ENCODE measurements at places on chromosomes 5 and 9.

GRCh38 chr9:136190237-136190601, 14.7 kb downstream of the LHX3 start:
- DNase-seq, result no peak

GRCh38 chr5:132446621-132447020, 44.0 kb downstream of the IRF1 start:
- no peak for DNase-seq

DNA sequence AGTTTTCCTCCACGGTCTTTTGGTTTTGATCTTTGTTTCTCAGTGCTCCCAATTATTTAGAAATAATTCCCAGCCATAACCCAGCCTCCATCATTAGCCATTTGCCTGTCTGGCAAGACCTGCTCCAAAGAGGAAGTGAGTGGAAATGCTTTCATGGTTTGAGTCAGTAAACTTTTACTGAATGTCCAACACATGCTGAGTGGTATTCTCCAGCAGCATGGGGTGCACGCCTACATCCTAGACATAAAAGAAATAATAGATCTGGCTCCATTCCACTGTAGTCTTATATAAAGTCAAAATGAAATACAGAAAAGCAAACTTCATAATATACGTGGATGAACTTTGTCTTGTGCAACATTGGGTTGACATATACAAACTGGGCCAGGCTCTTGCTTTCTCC, 757.2 kb downstream of the TLE1 start:
- no peak for DNase-seq

DNA sequence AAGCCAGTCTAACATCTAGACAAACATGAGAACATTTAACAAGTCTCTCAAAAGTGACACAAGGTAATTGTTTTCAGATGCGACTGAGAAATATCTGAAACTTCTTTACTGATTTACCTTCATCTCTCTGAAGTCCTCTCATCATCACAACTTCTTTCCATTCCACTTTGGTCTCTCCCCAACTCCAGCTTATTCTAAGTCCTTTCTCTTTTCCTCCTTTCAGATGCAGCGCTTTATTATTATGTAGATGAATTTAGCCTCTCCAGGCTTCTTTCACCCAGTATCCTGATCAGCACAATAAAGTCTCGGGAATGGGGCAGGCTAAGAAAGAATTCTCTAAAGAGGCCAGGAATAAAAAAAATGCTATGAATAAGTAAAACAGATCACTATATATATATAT, 128.0 kb downstream of the KCTD16 start:
- DNase-seq, result no peak

DNA sequence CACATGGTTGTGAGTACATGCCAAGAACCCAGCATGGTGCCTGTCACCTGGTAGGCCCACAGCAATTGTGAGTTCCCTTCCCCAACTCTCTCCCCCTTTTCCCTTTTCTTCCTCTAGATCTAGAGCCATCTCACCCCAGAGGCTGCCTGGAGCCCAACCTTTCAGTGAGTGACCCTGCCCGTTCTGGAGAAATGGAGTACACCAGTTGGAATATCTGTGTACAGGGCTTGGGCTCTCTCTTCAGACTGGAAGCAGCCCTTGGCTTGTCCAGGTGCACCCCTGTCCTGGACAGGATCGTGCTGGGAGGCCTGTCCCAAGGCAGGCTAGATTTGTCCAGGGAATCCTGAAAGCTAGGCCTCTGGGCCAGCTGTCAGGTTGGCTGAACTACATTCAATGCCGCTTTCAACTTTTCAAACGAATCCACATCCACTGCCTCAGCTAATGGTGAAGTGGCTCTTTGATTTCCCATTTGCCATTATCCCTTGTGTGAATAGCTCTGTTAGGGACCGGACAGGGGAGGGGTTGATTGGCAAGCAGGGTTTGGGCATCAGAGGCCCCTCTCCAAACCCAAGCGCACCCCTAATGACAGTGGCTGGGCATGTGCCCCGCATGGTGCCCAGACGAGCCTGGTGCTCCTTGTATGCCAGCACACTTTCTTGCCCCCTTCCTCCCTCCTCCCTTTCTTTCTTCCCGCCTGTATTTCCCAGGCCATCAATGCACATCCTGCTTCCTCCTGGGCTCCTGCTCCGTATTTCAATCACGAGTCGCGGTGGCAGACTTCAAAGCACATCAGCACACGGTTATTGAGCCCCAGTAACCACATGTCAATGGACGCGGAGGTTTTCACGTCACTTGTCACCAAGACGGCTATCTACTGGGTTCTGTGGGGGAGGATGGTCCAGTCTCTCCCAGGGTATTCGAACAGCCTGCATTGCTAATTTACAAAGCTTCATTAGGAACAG, 211.2 kb downstream of the DAB2IP start:
- no peak for DNase-seq

- no peak for DNase-seq
These were observed 90.7 kb downstream of the MEF2C start for GRCh38 chr5:88792144-88792840.

DNA sequence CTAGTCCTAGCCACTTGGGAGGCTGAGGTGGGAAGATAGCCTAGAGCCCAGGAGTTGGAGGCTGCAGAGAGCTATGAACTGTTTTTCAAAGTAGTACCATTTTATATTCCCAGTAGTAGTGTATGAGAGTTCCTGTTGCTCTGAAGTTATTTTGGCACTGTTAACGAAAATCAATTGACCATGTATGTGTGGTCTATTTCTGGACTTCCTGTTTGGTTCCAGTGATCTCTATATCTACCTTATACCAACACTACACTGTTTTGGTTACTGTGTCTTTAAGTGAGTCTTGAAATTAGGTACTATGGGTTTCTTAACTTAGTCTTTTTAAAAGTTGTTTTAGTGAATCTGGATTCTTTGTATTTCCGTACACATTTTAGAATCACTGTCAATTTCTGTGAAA, 13.6 kb downstream of the SLF1 start:
- no peak for DNase-seq

GRCh38 chr5:94807985-94808384, 189.5 kb downstream of the SLF1 start:
- DNase-seq, result peak; percentile 72

- peak; percentile 17 for DNase-seq
These were observed 78.7 kb downstream of the ELAVL2 start for GRCh38 chr9:23747088-23748075.

DNA sequence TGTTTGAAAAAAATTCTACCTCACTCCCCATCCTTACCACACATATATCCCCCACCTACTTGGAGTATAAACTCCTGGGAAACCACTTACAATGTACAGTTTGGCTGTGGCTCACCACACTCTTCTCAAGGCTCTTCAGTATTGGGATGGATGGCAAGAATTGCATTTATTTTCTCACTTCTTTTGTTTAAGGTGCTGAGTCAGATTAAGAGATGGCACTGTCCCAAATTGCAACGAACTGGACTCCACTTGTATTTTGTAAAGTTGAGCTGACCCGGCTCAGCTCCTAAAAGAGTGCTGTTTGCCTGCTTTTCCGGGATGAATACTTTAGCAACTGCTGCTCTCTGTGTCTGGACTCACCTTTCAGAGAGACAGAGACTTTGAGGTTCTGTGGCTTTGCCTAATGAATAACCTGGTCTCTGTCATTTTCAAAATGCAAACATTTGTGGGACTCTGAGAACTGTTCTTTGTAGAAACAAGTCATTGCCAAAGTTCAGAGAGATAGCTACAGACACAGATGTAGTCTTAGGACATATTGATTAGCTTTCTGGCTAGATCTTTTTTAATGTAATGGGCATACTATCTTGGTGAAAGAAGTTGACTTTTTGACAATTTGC, 42.2 kb downstream of the PPP2R2B start:
- DNase-seq, result no peak

- no peak for DNase-seq
These were observed 460.8 kb downstream of the MTRR start for GRCh38 chr5:8329773-8330172.

- no peak for DNase-seq
These were observed 722 bp downstream of the TBC1D9B start for GRCh38 chr5:179906795-179907555.

- no peak for DNase-seq
These were observed 113.3 kb upstream of the LHFPL2 start for GRCh38 chr5:78761840-78762239.

DNA sequence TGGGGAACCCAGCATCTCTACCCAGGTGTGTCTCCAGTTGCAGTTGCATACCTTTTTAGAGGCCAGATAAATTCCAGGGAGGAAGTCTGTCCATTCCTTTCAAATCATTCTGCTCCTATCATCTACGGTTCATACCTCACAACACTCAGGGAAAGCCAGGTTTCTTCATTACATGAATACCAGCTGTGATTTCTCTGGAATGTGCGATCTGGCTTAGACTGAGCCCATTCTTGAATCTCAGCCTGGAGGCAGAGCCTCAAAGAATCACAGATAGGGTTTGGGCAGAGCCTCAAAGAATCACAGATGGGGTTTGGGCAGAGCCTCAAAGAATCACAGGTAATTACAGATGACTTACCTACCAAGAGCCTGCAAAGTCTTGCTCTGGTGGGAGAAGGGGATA, 7.2 kb downstream of the P4HA2 start:
- no peak for DNase-seq

DNA sequence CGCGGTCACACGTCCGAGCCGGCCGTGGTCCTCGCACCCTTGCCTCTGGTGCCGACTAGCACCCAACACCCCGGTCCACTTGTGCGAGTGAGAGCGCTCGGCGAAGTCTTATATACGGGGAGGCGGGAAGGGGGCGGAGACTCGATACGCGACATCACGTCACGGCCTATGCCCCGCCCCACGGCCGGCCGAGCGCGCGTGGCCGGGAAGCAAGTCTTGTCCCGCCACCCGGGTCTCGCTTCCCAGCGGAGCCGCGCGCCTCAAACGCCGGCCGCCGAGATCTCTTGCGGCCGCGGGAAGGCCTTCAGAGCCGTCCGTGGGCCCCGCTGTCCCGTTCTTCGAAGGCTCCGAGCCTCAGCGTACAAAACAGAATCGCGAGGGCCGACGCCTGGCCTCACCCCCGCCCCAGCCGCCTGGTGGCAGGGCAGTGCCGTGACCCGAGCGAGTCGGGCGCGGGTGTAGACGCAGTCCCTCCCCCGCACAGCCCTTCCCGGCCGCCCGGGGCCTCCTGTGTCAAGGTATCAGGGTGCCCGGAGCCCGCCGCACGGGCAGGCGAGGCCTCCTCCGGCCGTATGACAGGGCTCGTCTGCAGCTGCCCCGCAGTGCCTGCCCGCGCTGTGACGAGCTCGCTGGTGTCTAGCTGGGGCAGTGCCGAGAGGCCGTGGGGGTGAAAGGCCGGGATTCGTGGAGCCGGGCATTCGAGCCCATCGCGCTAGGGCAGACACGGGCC, at the start of gene PLK2:
Gene PLK2, minus strand, starts transcription at position 85 of the 730 bp plus-strand sequence. CDS start 127 bp downstream, outside the sequence.
- peak; percentile 71 for DNase-seq

GRCh38 chr9:13186774-13187173, 92.7 kb downstream of the MPDZ start:
- DNase-seq, result no peak

- DNase-seq, result no peak
These were observed 2.2 kb upstream of the NPR3 start for GRCh38 chr5:32708949-32709348.

DNA sequence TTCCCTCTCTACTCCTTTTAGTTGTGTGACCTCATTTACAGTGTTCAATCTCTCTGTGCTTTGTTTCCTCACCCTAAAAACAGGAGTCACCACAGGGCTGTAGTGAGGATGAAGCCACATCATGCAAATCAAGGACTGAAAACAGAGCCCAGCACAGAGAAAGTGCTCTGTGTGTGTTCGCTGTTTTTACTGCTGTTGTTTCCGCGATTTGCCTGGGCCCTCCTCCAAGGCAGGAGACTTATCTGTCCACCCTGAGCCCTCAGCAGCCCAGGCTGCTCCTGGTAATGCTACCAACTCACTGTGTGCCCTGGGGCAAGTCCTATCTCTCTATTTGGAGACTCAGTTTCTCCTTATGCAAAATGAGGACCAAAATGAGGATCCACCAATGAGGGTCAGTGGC, 87.2 kb upstream of the NEURL1B start:
- no peak for DNase-seq

DNA sequence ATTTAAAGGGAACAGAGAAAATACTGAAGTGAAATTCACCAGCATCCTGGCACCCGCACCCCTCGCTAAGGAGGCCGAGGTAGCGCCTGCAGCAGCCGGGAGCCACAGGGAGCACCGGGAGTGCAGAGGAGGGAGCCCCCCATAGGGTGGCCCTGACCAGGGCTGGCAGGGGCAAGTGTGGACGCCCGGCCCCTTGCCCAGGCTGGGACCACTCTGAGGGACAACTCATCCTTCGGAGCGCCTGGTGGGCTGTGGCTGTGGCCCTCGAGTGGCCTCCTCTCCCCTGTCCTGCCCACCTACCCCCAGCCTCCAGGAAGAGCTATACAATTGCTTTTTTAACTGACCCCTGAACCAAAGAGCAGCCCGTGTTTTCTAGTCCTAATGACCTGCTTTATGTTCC, 47.0 kb downstream of the PLEKHG4B start:
- no peak for DNase-seq

- DNase-seq, result no peak
These were observed 267.3 kb downstream of the MLLT3 start for GRCh38 chr9:20355022-20355421.

DNA sequence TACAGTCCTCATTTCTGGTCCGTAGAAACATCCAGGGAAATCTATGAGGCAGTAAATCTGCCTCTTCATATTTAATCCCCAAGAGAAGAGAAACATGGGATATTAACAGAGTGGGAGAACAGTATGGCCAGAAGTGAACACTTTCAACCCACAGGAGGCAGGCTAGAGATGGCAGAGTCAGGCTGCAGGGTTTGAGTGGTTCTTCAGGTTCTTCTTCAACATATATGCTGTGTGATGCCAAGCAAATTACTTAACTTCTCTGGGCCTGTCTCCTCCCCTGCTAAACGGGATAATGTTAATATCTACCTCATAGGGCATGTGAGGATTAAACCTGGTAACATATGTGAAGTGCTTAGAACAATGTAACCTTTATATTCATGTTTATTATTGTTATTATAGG, 321.8 kb downstream of the PSAT1 start:
- no peak for DNase-seq

DNA sequence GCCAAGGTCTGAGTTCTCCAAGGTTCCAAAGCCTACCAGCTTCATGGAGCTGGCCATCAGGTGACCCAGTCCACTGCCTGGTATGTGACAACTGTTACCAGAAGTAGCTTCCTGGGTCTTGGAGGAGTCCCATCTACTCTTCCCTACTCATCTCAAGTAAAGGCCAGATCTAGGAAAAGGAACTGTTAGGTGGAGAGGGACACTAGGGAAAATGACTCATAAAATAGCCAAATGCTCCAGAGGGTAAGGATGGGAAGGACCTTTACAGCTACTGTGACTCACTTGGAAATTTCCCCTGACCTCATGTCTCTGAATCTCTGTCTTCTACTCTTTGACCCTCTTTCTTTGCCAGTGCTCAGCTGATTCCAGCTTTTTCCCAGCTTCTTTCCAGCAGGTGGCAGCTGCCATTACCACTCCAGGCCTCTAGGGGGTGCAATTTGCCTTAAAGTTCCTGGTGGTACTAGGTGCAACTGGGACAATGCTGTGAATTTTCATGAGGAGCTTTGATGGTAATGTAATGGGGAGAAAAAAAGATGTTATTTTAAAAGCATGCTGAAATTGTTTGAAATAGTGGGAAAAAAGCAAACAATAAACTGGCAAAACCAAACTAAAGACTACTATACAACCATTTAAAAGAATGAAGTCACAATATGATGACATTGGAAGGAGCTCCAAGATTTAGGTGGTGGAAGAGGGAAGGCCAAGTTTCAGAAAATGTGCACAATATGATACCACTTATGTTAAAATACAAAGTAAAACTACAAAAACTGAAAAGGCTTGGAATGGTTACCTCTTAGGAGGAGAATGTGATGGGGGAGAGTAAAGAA, 27.1 kb upstream of the MYORG start:
- peak; percentile 53 for DNase-seq

All from NCI-H2171 treated with DMSO at 0.1 percent for 48 hours (cell line).